B cell (primary cell): ENCODE measurements at places on chromosomes 4 and X.

DNA sequence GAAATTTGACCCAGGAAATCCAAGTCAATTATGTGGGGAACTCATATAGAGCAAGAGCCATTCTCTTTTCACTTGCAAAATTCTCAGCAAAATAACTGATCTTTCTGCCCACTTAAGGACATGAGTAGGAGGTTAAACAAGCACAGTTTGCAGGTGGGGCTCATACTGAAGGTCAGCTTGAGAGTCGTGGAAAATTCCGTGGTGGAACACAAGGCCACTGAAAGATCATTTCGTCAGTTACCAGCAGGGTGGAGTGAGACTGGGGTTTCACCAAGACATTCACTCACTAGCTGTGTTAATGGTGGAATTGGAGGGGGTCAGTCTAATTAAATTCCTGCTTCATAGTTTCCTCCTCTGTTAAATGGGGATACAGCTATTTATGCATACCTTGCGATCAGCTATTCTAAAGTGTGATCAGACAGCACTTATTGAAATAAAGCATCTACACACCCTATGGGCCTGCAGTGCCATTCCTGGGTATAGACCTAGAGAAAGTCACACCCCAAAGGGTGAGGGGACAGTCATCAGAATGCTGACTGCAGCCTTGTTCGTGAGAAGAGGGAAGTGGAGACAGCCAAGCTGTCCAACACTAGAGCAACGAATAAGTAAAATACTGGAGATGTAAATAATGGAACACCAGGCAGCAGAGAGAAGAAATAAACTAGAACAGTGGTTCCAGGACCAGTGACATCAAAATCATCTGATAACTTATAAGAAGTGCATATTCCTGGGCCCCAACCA lies 42.7 kb upstream of the CLNK start:
- peaks cover 37% of the 10 kb centered on the region for H3K4me1 ChIP-seq
- DNase-seq: no peak
- no peak overlapping the region for H3K4me3 ChIP-seq
- H3K36me3 ChIP-seq: no peaks in the 10 kb centered on the region
- no peaks in the 10 kb centered on the region for H3K27me3 ChIP-seq

DNA sequence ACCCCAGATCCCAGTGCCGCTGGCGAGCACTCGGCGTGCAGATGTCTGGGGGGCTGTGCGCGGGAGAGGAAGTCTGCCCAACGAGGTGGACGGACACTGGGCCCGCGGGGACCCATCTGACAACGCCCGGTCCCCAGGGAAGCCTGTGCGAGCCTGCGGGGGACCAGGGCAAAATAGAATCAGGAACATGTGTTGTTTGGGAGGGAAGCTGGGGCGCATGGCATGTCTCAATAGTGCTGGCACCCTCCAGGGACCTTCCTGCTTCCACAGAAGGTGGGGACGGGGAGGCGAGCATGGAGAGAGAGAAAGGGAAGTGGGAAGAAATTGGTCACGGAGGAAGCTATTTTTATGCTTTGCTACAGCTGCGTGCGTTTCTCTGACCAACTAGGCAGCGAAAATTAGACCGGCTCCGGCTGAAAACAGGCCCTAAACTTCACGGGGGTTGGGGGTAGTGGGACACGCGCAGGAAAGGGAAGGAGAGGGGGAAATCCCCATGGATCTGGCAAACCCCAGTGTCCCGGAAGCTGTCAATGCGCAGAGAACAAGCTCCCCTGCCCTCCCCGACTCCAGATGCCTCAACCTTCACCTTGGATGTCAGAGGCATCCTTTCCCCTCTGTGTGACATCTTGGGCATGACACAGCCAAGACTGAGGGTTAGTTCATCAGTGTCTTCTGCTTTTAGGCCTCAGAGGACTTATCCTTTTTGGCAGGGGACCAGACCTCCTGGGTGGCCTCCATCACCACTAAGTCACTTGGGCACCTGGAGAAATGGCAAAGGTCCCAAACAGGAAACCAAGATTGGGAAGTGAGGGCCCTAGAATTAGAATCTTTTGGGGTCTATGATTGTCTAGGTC lies 169.8 kb upstream of the BCOR start:
- H3K4me3 ChIP-seq: peak overlapping the region; percentile 50
- H3K4me1 ChIP-seq: peaks cover 16% of the 10 kb centered on the region
- peak; percentile 23 for DNase-seq
- H3K27ac ChIP-seq: no peak overlapping the region
- H3K36me3 ChIP-seq: no peaks in the 10 kb centered on the region
- no peaks in the 10 kb centered on the region for H3K27me3 ChIP-seq

GRCh38 chr4:150708004-150708403 lies 126.1 kb downstream of the MAB21L2 start:
- no peaks in the 10 kb centered on the region for H3K36me3 ChIP-seq
- no peak overlapping the region for H3K27ac ChIP-seq
- no peak for DNase-seq

GRCh38 chr4:7171191-7171900 lies 21.0 kb upstream of the SORCS2 start:
- H3K4me3 ChIP-seq: no peak overlapping the region
- no peak for DNase-seq
- H3K36me3 ChIP-seq: no peaks in the 10 kb centered on the region
- H3K27me3 ChIP-seq: no peaks in the 10 kb centered on the region
- H3K4me1 ChIP-seq: peaks cover 8% of the 10 kb centered on the region
